ENCODE measurements at places on chromosomes 2 and 18. TPM values are rescaled to one million over a fixed set of nuclear protein-coding genes. Genes with fewer than 3 reads are reported as not detected.

The HMSD gene
- total RNA-seq, result 1.3 TPM

The FEV gene
- total RNA-seq, result not detected

The TFCP2L1 gene
- not detected for total RNA-seq

The GPR75 gene
- total RNA-seq, result 2.6 TPM

The SH3BP4 gene
- 115 TPM for total RNA-seq

The SCYGR5 gene
- total RNA-seq, result not detected

The RAB27B gene
- total RNA-seq, result 3.9 TPM

The EMILIN1 gene
- 160 TPM for total RNA-seq

The MFSD6 gene
- total RNA-seq, result 14.7 TPM

The PAX3 gene
- not detected for total RNA-seq

The PDE1A gene
- 1.7 TPM for total RNA-seq

The GALNT14 gene
- under 0.01 TPM for total RNA-seq

The KRTCAP3 gene
- total RNA-seq, result not detected

The REG3A gene
- not detected for total RNA-seq

The CFC1B gene
- not detected for total RNA-seq

The CHN1 gene
- 45.3 TPM for total RNA-seq

The IL1RL2 gene
- 0.32 TPM for total RNA-seq

The FBLN7 gene
- total RNA-seq, result 1.3 TPM

The MITD1 gene
- 23.3 TPM for total RNA-seq
